Right forelimb (tissue), 1 donor: ENCODE measurements at places on chromosomes 6 and 20.

- no peak for DNase-seq
Measured at GRCh38 chr6:145866456-145867396, 52.1 kb upstream of the FBXO30 start.

DNA sequence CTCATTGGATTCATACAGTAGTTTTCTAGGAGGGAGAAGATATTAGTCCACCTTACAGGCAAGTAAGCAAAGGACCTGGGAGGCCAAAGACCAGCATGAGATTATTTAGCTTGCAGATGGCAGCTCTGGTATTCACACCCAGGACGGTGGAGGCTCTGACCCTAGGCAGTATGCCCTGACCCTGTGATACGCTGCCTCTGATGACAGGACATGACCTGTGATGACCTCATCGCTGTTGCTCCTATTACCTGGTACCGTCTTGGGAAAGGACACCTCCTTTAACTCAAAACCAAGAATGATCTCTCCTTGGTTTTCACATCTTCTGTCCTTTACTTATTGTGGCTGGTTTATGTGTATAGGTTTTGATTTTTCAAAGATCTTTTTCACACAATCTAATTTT is 298.6 kb downstream of the CLIC5 start:
- no peak for DNase-seq

- no peak for DNase-seq
Measured at GRCh38 chr6:158506601-158507000, 53.3 kb upstream of the TMEM181 start.

GRCh38 chr6:83114164-83114563 is 46.7 kb downstream of the DOP1A start:
- no peak for DNase-seq
